ENCODE measurements at places on chromosomes 13 and 19. TPM values are rescaled to one million over a fixed set of nuclear protein-coding genes. Genes with fewer than 3 reads are reported as not detected.

DBP gene
- total RNA-seq, result 27.9 TPM

KCNC3 gene
- 7.1 TPM for total RNA-seq

POSTN gene
- total RNA-seq, result not detected

DUS3L gene
- total RNA-seq, result 81.1 TPM

ZNF208 gene
- total RNA-seq, result not detected

Data from HT-29 (cell line).